ENCODE measurements at places on chromosomes 4 and X.

DNA sequence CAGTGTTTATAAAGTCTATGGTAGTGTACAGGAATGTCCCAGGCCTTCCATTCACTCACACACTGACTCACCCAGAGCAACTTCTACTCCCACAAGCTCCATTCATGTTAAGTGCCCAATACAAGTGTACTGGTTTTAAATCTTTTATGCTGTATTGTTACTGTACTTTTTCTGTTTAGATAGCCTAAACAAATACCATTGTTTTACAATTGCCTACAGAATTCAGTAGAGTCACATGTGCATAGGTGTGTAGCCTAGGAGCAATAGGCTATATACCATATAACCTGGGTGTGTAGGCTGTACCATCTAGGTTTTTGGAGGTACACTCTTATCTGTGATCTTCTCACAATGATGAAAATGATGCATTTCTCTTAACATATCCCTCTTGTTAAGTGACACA is 126.7 kb downstream of the DGKK start:
- DNase-seq = no peak

- no peak for DNase-seq
Observed at GRCh38 chrX:115367951-115368350, 78.4 kb downstream of the LUZP4 start.

DNA sequence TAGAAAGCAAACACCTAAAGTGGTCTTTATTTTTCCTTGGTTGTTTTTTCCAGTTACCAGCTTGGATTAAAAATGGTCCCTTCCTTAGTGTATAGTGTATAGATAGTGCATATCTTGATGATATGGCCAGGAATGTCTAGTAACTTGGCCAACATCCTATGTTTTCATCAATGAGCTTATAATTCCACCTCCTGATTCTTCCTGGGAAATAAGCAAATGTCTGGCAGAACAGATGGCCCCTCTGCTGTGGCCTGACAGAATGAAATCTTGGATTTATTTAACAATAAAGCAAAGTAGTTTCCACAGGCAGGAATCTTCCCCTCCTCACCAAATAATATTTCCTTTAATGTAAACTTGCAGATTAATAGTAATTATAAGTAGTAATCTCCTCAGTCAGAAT is 6.1 kb downstream of the SCARB2 start:
- DNase-seq = no peak

- DNase-seq = no peak
Observed at GRCh38 chr4:109786846-109787245, 15.0 kb downstream of the CFI start.

- no peak for DNase-seq
Observed at GRCh38 chr4:70991596-70991995, 1.9 kb upstream of the DCK start.

DNA sequence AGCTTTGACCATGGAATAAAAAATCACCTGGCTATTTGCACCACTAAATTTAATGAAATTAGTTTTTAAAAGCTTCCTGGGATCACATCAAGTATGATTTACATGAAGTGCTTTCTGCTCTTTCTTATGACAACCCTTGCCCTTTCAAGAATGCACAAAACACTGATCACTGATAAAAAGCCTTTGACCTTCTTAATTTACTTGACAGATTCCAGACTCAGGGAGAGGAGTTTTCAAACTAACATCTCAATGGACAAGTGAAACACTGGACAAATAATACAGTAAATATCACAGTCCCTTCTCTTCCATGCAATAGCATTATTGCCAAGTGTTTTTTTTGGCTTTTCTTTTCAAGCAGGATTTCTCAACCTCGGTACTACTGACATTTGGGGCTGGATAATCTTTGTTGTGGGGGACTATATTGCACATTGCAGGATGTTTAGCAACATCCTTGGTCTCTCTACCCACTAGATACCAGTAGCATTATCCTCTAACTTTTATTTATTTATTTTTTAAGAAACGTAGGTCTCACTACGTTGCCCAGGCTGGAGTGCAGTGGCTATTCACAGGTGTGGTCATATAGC is 86.3 kb downstream of the ZNF827 start:
- DNase-seq = no peak

GRCh38 chr4:35934320-35934981 is 309.9 kb downstream of the ARAP2 start:
- DNase-seq = peak; percentile 34

DNA sequence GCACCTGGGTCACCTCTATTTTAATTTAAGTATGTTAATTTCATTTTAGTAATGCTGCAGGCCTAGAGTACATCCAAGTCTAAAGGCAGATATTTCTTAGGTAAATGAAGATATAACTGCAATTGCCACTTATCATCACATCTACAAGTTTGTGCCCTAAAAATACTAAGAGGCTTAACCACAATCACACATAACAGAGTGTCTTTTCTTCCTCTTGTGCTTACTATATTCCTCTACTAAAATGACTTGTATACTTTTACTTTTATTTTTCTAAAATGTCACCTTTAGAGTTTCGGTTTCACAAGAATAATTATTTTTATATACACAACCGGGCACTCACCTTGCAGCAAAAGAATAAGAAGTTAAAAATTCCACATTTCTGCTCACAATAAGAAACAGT is 77.9 kb downstream of the EFHC2 start:
- no peak for DNase-seq

GRCh38 chr4:74555231-74555630 is 110.3 kb downstream of the AREG start:
- DNase-seq = no peak

- no peak for DNase-seq
Observed at GRCh38 chr4:37967736-37968135, 7.5 kb downstream of the PTTG2 start.

DNA sequence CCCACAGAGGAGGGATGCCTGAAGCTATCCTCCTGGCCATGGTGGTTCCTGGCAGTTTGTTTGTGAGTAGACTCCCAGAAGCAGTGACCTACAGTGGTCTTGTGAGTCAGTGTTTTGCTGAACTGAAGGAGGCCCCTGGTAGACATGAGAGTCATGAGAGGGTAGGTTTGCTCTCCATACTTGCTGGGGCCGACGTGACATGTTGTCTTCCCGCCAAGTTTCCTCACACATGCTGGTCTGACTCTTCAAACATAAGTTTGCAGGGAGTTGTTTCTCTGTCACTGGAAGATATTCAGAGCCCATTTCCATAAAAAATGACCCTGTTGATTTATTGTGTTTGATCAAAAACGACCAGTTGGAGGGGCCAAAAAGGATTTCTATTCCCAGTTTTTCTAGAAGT is 131.1 kb upstream of the SCML1 start:
- no peak for DNase-seq

DNA sequence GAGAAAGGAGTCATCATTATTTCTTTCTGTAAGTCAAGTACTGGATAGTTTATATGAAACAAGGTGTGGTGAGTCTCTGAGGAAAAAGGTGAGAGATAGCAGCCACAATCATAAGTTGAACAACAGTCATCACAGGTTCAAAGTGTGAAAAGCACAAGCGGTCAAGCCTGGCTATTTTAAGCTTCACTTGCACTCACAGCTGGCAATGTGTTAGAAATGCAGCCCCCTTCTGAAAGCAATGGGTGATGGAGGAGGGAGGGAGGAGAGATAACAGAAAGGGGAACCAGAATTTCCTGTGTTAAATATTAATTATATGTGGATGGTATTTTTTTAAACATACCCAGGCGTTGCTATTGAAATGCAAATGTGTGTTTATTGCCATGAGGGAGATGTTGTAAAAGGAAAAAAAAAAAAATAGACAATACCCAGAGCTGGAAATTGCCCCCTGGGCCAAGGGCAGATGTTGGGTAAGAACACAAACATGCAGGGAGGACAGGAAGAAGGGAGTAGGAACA is 26.9 kb upstream of the BMP3 start:
- DNase-seq = no peak

DNA sequence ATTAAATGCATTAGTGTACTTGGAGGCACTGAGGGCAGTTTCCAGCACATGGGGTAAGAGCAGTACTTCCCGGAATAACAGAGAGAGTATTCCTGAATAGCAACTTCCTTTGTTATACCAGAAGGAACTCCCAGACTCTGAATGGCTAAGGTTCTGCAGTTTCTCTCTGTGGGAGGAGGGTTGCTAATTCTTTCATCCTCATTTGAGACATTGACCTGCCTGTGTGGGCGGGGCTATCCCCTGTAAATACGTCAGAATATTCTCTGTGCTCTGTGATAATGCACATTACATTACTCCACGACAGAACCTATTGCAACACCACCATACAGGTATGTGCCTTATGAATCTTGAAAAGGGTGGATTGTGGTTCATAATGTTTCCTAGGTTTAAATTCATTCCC is 52.7 kb downstream of the SPINK2 start:
- DNase-seq = no peak

- no peak for DNase-seq
Observed at GRCh38 chr4:183448436-183448835, 4.0 kb downstream of the CDKN2AIP start.

- no peak for DNase-seq
Observed at GRCh38 chr4:154344686-154345085, 146.9 kb downstream of the DCHS2 start.

- DNase-seq = no peak
Observed at GRCh38 chrX:106039920-106040319, 1.4 kb upstream of the SERPINA7 start.

GRCh38 chrX:8144925-8145324 is 26.1 kb downstream of the VCX2 start:
- DNase-seq = no peak

DNA sequence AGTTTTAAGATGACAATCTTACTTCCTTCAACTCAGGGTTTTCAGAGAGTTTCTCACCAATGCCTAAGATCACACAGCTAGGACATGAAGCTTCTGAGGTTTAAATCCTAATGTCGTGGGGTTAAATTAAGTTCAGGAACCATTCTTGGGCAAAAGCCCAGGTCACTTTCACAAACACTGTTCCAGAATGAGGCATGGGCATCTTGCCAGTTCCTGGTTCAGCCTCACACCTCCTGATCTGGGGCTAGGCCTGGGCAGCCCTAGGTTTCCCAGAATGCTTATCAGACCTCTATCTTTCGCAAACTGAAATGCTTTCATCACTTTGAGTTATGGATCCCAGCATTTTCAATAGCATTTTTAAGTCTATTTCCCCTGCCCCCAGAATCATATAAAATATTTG is 224.8 kb upstream of the EDA2R start:
- DNase-seq = no peak

DNA sequence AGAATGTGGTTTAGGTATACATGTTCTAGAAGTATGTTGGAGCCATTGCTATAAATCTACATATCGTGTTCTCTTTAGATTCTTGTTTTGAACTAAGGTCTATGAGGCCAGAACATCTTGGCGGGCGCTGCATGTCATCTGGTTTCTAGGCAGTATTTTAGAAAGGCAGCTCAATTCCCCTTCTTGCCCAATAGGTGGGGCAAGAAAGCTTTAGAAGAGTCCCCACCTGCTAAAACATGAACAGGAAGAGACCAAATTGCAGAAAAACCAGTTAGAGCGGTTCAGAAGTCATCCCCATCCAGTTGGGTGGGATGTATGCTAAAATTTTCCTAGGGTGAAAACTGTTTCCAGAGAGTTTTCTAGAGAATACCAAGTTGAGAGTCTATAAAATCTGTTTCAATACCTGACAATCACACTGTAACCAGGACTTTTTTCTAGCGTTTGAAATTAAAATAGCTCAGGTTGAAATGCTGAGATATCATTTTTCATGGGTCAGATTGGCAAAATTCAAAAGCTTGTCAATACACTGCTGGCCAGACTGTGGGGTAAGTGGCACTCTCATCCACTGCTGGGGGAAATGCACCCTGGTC is 17.5 kb upstream of the SH3KBP1 start:
- no peak for DNase-seq

- DNase-seq = no peak
Observed at GRCh38 chr4:14125375-14126129, 498.0 kb upstream of the BOD1L1 start.

GRCh38 chr4:832536-832935 is 6.6 kb upstream of the CPLX1 start:
- no peak for DNase-seq

Data from HS-5 (cell line).